ENCODE measurements at places on chromosomes 4 and X.
A peak's percentile ranks its signal among the peaks of the same experiment; 100 is the strongest.

GRCh38 chr4:166153548-166153947 lies 280.5 kb downstream of the TLL1 start:
- peak; percentile 1 for DNase-seq

GRCh38 chrX:46837558-46838485 lies 979 bp downstream of the RP2 start:
- DNase-seq = peak; percentile 42

GRCh38 chr4:8081621-8082516 lies 76.7 kb downstream of the ABLIM2 start:
- no peak for DNase-seq

GRCh38 chr4:128287141-128287870 lies at the start of gene PGRMC2:
PGRMC2 (minus strand) TSS chr4:128287813; CDS start chr4:128287790, 23 bp downstream.
- DNase-seq = peak; percentile 44

DNA sequence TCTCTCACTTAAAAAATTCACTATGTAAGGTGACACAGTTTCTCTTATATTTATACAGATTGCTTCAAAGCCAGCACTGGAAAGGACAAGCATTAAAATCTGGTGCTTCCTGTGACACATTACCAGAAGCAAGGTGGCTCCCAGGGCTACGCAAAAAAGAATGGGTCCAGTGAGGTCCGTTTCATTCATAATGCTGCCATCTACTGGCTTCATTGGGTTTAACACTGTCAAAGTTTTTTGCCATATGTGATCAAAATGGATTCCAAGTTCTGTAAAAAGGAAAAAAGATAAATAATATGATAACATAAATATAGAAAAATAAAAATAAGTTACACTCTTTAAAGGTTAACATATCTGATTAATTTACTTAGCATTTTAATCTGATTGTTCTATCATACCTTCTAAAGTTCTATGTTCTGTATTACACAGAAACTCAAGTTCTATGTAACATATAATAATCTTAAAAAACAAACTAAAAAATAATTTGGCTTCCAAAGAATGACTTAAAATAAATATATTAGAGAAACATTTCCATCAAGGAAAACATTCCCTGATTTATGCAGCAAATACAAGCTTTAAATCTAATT lies 22.1 kb downstream of the YIPF7 start:
- peak; percentile 45 for DNase-seq

DNA sequence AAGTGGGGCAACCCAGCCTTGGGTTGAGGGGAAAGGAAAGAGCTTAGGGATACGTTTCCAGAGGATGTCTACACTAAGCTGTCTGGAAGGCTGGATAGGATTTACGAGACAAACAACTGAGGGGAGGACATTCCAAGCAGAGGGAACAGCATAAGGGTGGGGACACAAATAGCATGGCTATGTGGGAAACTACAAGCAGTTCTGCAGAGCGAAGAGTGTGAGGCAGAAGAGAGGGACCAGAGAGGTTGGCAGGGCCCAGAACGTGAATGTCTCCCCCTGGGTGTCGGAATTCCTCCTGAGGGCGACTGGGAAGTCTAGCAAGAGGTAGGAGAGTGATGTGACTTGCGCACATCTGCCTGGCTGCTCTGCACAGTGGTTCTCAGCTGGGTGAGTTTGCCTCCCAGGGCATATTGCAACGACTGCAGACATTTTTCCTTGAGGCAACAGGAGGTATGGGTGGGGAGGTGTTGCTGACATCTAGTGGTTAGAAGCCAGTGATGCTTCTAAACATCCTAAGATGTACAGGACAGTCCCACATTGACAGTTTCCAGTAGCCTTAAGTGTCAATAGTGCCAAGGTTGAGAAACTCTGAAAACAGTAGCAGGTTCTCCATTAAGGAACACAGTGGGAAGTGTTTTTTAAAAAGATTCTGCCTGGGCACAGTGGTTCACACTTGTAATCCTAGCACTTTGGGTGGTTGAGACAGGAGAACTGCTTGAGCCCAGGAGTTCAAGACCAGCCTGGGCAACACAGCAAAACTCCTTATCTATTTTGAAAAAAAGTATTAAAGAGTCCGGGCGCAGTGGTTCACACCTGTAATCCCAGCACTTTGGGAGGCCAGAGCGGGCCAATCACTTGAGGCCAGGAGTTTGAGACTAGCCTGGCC lies 9.2 kb downstream of the NDUFA1 start:
- peak; percentile 61 for DNase-seq

DNA sequence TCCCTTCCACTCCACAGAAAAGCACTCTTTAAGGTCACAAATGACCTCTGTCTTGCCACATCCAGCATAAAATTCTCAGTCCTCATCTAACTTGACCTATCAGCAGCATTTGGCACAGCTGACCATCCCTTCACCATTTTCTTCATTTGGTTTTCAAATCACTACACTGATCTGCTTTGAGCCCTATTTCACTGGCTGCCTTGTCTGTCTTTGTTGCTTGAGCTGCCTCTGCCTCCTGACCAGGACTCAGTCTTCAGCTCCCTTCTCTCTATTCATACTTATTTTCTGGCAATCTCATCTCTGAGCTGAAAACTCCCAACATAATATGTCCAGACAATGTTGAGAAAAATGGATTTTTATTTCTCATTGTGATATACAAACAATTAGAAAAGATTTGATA lies 27.7 kb upstream of the PDE5A start:
- DNase-seq = no peak

GRCh38 chr4:52036886-52037530 lies 1.1 kb downstream of the SGCB start:
- no peak for DNase-seq

GRCh38 chr4:76898385-76898692 lies 395 bp upstream of the SOWAHB start:
- peak; percentile 5 for DNase-seq

DNA sequence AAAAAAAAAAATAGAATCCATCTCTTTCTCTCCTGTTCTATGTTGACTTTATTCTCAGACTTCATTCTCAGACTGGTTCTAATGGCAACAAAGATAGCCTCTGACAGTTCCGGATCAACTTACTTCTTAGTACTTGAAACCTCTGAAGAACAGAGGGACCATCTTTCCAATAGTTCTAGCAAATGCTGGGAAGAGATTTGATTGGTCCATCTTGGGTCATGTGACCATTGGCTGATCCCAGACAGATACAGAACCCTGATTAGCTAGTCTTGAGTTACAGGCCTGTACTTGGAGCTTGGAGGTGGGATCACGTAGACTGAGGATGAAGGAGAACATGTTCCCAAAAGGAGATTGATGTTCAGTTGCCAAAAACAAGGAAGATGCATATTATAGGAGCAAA lies 66.9 kb upstream of the STIM2 start:
- no peak for DNase-seq

GRCh38 chr4:183758061-183758757 lies 99.1 kb downstream of the TRAPPC11 start:
- peak; percentile 6 for DNase-seq

- no peak for DNase-seq
Observed at GRCh38 chr4:52657292-52657617, 1.8 kb downstream of the USP46 start.

GRCh38 chrX:11530621-11531020 lies 135.1 kb downstream of the ARHGAP6 start:
- DNase-seq = peak; percentile 31

DNA sequence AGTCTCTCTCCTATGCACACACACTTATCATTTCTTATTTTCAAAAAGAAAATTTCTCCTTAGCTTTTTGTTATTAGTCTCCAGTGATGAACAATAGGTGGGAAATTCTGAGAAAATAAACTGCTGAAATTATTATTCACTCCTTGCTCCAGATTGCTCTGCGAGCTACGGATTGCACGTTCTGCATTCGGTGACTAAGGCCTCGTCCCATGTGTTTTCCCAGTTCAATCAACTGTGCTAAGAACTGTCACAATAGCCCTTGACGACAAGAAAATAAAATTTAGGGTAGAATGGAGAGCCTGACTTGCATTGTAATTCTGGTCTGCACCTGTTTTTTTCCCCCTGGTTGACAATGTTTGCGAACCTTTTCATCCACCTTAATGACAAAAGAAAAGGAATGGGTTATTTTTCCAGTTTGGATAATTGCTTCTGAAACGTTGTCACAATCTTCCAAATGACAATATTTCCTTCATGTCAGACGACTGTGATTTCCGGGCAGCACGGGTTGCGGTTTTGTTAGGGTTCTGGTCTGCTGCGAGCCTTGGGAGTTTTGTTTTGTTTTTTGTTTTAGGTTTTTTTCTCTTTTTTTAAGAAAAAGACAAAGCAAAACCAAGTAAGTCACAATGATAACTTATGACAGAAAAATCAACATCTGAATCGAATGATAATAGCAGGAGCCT lies 124.5 kb upstream of the NOCT start:
- no peak for DNase-seq

DNA sequence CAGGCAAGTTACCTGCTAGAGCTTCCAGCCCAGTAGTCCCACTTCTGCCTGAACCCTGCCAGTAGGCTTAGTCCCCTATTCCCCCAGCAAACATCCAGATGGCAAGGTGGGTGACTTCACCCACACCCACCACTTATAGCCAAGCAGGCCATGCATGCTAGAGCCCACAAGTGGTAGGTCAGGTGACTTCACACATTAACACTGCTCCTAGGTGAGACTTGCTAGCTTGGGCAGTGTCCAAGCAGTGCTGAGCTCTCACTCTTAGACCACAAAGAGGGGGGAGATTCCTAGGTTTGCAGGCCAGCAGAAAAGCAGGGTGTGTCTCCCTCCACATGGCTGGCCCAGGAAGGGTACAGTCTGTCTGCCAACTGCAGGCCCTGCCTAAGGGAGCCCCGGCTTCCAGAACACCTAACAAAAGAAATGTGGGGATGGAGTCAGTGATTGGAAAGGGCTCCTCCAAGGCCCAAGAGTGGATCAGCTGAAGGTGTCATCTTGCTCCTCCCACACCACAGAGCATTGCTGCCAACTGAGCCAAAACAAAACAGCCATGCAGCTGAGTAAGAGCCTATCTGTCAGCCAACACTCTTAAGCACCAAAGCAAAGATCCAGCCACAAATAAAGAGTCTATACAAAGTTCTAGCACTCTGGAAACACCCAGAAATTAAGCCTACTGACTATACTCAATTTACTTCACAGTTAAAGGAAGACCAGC lies 158.1 kb upstream of the USP38 start:
- peak; percentile 64 for DNase-seq

DNA sequence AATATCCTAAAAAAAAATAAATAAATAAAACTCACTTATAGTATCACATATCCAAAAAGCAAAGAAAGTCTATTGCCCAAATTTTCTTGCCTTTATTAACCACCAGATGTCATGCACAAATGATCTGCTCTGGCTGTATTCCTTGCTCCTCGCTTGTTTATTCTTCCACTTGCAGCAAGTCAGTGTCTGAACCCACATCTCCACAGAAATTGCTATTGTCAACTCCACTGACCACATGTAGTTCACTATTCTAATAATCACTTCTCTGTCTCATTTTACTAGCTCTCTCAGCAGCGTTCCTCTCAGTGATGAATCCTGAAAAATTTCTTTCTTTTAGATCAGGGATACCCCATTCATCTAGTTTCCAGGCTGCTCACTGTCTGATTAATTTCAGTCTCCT lies 29.3 kb upstream of the CXXC4 start:
- no peak for DNase-seq
